ENCODE measurements at places on chromosomes 4 and X. TPM values are rescaled to one million over a fixed set of nuclear protein-coding genes. Genes with fewer than 3 reads are reported as not detected.

The PDE5A gene
- polyA plus RNA-seq, result 17.0 TPM

The USP26 gene
- not detected for polyA plus RNA-seq

The SOD3 gene
- 31.3 TPM for polyA plus RNA-seq

The ANXA10 gene
- polyA plus RNA-seq, result not detected

Data from muscle of leg (tissue), 16 donors.